Common myeloid progenitor, CD34-positive (primary cell): ENCODE measurements at places on chromosomes 16 and 17.
A peak's percentile ranks its signal among the peaks of the same experiment; 100 is the strongest.

DNA sequence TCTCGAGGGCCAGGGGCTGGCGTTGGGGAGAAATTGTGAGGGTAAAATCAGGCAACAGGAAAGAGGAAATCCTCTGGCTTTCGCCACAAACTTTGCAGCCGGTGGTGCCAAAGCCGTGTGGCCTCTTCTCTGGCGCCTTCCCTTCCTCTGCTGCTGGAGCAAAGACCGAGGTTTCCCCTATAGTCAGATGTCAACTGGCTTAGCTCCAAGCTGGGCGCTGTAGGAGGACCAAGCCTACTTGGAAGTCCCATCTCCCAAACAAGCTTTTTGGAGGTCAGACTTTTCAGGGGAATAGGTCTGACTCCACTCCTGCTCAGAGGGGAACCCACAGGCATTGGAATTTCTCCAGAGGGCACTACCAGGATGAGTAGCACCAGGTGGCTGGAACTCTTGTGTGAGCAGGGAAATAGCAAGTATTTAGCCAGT, 5.0 kb downstream of the IGFBP4 start:
- no peak for DNase-seq

- DNase-seq, result no peak
These were observed 79.1 kb downstream of the C17orf67 start for GRCh38 chr17:56754523-56755208.

DNA sequence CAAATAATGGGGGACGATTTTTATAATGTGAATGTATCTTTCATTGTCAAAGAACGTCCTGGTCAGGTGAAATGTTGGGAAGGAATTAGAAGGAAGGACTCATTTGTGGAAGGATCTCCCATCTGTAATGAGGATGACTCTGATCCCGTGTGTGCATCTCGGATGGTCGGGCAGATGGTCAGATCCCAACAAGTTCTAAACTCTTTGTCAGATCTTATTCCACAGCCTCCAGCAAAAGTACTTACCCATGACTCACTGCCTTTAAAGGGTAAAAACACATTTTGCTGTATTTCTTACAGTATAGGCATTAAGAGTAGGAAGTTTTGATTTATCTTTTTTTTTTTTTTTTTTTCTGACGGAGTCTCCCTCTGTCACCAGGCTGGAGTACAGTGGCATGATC, 539 bp upstream of the KRTAP4-8 start:
- DNase-seq, result no peak

DNA sequence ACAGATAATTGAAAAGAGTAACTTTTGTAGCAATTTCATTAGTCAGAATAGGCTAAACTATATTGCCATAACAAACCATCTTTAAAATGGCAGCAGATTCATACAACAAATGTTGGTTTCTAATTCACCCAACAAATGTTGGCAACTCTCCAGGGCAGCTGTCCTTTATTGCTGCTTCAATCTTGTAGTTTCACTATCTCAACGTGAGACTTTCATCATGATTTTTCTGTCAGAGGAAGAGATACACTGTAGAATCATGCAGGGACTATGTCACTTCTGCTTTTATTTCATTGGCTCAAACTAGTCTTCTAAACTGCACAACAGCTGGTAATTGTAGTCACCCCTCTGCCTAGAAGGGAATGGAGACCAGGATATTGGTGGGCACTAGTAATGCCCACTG, 174.2 kb downstream of the TANC2 start:
- DNase-seq, result peak; percentile 42

DNA sequence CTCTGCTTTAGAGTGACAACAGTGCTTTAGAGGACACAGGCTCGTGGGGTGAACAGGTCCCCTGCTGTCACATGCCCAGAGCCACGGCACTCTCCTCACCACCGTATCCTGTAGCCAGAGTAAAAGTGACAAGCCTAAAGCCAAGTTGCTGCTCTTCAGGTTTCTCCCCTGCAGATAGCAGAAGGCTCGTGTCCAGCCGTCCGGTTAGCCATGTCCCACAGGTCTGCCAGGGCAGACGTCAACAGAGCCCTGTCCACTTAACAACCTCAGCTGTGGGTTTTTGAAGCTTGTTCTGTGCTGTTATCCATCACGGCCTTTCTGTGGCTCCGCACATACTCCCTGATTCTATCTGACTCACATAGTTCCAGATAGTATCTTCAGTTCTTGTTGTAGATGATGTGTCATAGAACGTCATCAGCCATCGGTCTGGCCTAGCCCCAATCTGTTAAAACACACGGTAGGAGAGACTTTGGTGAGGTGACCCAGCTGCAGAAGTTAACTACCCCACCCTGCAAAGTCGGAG, 100.7 kb downstream of the SOCS1 start:
- no peak for DNase-seq

DNA sequence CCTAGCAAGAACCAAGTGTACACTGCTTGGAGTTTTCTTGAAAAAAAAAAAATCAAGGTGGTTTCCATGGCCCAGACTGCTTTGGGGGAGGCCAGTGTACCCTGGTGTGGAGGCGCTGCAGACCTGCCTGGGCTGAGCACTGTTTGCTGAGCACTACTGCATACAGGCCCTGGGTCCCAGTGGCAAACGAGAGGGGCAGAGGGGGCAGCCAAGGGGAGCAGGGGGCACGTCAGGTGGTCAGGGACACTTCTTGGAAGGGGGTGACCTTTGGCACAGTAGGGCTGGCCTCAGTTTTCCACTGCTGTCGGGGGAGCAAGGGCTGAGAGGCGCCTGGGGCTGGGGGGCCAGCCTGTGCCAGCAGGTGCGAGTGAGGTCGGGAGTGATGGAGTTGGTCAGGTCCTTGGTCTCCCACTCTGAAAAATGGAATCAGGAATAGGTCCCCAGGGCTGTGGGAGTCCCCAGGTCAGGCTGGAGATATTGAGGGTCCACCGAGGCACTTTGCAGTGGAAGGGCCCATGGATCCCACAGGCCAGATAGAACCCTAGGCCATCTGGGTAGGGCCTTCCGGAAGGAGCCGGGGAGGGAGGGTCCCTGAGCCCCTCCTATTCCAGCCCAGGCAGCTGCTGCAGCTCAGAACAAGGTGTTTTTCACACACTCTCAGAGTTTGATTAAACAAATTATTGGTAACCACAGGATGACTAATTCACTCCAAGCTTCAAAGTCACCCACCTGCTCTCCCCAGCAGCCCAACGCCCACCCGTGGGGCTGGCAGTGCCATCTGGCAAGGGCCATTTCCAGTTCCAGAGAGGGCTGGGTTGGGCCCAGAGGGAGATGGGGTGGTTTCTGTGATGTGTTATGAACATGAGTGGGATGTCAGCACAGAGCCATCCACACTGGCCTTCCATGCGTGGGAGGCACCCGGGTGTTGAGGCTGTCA, 3.5 kb downstream of the ZFPM1 start:
- no peak for DNase-seq

GRCh38 chr16:54204756-54205155, 81.8 kb downstream of the IRX3 start:
- no peak for DNase-seq

DNA sequence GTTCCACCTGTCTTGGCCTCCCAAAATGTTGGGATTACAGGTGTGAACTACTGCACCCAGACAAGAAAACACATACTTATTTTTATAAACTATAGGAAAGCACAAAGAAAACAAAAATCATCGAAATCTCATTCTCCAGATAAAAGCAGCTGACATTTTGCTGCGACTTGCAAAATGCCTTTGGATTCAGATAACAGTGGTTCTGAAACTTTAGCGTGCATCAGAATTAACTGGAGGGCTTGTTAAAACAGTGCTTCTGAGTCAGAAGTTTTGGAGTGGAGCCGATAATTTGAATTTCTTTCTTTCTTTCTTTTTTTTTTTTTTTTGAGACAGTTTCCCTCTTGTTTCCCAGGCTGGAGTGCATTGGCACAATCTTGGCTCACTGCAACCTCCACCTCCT, 17.7 kb upstream of the GJD3 start:
- DNase-seq, result no peak

- no peak for DNase-seq
These were observed 47.9 kb downstream of the SETD6 start for GRCh38 chr16:58563235-58563634.

GRCh38 chr16:4506450-4506849, 30.3 kb downstream of the HMOX2 start:
- DNase-seq, result peak; percentile 78
